Stimulated activated CD4-positive, alpha-beta T cell treated with anti-CD3 and anti-CD28 coated beads, TNF-alpha, amount 100 ng/mL, for 4 hours (primary cell): ENCODE measurements at places on chromosomes 2 and 18.

GRCh38 chr2:86392873-86393518 lies 48.2 kb upstream of the KDM3A start:
- DNase-seq = no peak

GRCh38 chr18:69948919-69949537 lies 1.4 kb upstream of the CD226 start:
- DNase-seq = no peak

DNA sequence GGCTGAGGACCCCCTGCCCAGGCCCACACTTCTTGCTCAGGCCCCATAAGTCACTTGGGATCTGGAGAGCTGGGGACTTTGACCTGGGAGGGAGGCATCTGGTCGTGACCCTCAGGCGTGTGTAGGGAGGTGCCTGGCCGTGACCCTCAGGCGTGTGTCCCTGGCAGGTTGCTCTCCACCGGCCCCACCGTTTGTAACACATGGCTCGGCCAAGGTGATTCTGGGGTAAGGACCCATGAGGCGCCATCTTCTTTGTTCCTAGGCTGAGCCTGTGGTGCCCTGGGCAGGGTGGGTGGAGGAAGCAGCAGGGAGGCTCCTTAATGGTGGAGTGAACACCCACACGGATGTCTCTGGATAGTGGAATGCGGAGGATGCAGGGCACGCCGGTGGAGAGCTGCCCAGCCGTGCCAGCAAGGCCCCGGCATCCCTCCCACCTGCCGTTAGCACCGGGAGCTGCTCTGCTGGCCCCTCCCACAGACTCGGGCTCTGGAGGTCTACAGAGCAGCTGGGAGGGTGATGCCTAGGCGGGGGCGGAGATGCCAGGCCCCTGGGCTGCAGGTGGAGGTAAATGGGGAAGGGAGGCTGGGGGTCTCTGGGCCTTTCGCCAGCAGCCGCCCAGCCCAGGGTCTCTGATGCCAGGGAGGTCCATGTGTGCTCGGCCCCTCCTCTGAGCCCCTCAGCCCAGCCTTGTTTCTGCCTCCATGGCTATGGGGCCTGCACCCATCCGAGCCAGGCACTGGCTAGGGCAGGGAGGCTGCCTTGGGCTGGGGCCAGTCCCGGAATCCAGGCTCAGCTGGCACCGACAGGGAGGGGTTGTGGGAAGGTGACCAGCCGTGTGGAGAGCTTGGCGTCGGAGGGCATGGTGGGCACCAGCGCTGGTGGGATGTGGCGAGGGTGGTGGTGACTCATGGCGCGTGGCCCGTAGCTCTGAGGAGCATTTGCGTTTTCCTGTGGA lies 1.1 kb upstream of the GAL3ST2 start:
- no peak for DNase-seq

DNA sequence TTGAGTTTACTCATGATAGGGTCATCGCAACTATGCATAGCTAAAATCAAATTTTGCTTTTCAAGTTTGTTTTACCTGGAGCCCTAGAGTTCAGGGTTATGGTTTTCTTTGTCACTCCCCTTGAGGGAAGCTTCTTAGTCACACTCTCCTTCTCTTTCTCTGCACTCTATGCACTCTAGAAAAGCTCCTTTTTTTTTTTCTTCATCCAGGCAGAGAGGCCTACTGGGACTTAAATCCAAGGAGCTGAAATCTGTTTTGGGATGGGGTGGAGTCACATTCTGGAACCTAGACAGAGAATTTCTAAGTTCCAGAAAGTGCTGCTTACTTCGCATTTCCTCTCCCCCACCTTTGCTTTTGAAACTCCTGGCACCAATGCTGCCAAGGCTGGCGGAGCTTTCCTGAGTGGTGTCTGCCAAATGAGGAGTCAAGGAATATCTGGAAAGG lies 19.1 kb upstream of the IL18R1 start:
- no peak for DNase-seq

DNA sequence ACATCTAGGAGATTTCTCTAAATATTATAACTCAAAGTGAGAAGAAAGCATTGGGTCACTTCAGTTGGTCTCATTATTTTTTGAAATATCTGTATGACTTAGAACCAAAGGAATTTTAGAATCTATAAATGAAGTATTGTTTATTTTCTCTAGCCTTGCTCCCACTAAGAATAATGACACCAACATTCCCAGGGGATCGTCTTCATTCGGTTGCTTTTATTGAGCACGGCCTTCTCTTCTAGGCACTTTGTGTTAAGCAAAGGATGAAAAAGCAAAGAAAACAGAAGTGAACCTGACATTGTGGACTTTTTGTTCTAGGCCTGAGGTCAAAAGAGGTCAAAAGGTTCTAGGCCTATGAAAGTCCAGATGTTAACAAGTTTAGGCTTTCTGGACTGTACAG lies 231.9 kb downstream of the GALR1 start:
- DNase-seq = no peak

DNA sequence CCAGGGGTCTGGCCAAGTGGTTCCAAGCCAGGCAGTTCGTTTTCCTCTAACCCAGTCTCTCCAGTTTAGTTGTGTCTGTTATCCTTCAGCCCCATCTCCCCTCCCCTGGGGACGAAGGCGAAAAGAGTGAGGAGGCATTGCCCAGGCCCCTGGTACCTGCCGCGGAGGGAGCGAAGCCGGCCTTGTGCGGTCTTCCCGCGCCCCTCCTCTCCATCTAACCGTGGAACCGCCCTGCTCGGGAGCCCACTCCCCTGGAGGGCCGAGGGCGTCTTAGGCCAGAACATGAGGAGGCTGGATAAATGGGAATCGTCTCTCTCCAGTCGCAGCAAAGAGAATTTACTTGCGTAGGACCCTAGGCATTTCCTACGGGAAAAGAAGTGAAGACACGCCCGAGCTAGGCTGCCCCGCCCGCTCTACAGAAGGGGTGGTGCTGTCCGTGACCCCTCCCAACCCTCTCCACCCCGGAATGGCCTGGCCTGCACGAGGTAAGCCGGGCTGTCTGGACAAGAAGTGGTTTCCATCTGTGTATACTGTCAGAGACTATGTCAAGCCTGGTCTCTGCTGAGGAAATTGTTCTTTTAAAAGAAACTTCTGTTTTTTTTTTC lies 156.2 kb downstream of the MIB1 start:
- DNase-seq = no peak

DNA sequence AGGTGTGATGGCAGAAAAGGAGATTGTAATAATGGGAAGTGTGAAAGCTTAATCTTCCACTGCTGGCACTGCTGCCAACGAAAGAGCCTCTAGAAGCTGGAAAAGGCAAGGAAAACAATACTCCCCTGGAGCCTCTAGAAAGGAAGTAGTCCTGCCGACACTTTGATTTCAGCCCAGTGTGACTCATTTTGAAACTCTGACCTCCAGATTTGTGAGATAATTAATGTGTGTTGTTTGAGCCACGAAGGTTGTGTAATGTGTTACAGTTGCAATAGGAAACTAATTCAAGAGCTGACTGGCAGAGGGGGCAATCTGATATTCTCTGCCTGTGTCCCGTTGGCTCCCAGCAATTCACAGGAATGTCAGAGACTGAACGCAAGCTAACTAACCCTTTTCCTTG lies 219.2 kb upstream of the UBE2E3 start:
- no peak for DNase-seq

DNA sequence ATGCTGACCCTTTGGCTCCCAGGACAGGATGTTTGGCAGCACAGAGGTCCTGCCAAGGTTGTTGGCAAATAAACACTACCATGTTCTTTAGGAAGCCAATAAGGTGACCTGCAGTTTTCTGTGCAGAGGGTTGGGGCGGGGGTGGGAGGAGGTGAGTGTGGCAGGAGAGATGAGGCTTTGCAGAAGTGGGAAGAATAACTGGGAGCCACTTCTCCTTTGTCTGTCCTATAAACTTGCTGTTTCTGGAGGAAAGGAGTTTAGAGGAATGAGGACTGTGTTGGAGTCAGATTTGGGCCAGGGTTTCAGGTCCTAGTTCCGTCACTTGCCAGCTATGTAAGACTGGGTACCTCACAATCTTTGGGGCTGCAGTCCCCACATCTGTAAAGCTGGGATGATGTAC lies 187.6 kb upstream of the SPRED2 start:
- DNase-seq = no peak

DNA sequence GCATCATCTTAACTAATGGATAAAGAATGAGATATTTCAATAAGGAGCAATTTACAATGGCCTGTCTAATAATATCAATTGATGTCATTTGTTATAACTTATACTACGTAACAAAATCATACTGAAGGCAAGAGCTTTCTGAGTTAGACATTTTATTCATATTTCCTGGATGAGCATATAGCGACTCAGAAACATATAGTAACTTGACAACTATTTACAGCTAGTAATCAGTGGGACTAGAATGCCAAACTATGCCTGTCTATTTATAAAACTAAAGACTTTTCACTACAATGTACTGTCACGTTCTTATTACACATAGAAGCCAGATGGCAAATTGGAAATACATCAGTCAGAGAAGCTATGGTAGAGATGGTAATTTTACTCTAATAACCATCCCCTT lies 766.2 kb upstream of the TMEFF2 start:
- no peak for DNase-seq

GRCh38 chr18:40670668-40671375 lies 1284.2 kb upstream of the PIK3C3 start:
- no peak for DNase-seq

DNA sequence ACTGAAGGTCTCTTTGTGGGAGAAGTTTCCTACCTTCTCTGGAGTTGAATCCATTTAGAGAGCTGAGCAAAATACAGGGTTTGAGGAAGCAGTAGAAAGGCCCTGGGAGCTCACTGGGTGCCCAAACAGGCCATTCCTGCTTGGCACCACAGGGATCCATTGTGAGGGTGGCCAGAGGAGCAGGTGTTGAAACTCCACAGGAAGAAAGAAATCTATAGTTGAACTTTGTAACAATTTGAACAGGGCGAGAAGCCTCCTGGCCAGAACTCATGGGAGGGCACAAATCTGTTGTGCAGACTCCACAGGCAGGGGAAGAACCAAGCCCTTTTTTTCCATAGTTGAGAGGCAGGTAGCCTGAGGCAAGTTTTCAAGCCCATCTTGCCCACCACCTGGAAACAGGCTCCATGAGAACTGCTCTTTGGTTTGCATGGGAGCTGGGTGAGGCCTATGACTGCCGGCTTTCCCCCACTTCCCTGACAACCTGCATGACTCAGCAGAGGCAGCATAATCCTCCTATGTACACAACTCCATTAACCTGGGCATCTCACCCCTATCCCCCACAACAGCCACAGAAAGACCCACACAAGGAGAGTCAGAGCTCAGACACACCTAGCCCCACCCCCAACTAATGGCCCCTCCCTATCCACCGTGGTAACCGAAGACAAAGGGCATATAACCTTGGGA lies 1053.0 kb downstream of the TSN start:
- no peak for DNase-seq

DNA sequence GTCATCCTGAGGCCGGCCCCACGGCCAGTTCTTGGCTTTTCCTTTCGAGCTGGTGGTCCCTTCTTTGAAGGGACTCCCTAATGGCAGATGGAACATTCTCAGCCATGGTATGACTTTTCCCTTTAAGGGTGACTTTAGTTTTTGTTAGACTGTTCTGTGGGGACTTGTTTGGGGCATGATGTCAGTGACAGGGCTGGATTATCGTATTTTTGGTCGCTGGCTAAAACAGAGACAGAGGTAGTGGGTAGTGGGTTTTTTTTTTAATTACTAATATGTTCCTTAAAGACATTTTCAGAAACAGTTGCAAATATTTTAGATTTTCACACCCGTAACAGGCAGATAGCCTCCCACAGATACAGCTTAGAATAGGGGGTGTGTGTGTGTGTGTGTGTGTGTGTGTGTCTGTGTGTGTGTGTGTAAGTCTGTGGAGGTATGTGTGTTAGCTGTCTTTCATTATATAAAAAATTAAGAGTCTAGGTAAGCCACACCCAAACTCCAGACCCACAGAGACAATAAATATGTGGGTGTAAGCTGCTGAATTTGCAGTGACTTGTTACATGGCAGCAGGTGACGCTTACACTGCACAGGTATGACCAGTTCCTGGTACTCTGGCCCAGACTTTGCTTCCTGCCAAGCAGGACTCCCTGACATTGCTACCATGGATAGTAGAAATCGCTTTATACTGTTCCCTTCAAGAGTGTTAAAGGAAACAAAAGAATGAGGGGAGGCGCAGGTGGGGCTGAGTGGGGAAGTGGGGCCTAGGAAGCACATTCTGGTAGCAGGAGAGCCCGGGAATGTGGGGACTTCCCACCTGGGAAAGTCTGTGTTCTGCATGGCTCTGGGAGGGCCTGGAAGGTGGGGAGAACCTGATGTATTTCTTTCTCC lies 20.9 kb downstream of the NCK2 start:
- DNase-seq = no peak

DNA sequence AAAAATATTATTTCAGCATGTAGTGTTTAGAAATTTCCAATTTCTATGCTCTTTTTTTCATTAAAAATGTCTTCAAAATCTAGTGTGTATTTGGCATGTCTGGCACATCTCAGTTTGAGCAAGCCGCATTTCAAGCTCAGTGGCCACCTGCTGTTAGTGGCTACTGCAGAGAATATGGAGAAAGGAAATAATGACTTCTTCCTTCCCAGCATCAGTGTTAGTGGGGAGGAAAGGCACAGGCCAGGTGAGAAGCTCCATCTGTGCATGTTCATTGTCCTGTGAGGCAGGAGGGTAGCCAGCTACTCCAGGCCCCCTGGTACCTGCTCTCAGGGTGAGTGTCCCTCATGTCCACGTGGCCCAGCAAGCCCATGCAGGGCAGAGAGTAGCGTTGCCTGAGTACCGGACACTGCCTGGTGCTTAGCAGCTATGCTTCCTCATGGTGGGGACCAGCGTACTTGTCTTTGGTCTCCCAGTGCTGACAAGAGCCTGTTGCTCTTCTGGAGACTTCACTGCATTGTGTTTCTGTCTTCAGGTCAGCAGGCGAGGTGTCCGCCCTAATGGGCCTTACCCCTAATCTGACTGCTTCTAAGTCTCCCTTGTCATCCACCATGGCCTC lies 67.4 kb upstream of the CHMP1B start:
- no peak for DNase-seq

GRCh38 chr2:65265671-65266045 lies 38.0 kb downstream of the ACTR2 start:
- no peak for DNase-seq

DNA sequence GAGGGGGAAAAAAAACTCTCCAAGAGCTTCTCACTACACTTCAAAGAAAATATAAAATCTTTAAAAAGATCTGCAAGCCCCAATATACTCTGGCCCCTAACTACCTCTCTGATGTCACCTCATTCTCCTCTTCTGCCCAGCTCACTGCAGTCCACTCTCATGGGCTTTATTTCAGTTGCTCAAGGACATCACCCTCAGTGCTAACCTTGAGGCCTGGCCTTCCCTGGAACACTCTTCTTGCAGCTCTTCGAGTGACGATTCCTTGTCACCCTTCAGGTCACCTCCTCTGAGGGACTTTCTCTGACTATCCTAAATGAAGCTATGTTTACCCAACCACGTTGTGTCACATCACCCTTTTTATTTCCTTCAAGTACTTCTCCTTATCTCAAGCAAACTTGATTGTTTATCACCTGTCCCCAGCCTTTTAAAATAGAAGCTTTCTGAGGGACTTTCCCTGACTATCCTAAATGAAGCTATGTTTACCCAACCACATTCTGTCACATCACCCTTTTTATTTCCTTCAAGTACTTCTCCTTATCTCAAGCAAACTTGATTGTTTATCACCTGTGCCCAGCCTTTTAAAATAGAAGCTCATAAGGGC lies 10.4 kb downstream of the RTTN start:
- DNase-seq = no peak

- DNase-seq = no peak
These were observed 35.2 kb downstream of the CPO start for GRCh38 chr2:206974551-206974950.

- no peak for DNase-seq
These were observed 46.8 kb upstream of the MBOAT2 start for GRCh38 chr2:9050122-9050809.

GRCh38 chr2:78245394-78246135 lies 723.4 kb upstream of the LRRTM4 start:
- DNase-seq = no peak

GRCh38 chr18:10245846-10246175 lies 208.6 kb upstream of the APCDD1 start:
- DNase-seq = no peak
